Brain pericyte (primary cell): ENCODE measurements at places on chromosomes 2 and 18.

GRCh38 chr2:127085317-127085681 is 21.7 kb downstream of the BIN1 start:
- no peak for DNase-seq

DNA sequence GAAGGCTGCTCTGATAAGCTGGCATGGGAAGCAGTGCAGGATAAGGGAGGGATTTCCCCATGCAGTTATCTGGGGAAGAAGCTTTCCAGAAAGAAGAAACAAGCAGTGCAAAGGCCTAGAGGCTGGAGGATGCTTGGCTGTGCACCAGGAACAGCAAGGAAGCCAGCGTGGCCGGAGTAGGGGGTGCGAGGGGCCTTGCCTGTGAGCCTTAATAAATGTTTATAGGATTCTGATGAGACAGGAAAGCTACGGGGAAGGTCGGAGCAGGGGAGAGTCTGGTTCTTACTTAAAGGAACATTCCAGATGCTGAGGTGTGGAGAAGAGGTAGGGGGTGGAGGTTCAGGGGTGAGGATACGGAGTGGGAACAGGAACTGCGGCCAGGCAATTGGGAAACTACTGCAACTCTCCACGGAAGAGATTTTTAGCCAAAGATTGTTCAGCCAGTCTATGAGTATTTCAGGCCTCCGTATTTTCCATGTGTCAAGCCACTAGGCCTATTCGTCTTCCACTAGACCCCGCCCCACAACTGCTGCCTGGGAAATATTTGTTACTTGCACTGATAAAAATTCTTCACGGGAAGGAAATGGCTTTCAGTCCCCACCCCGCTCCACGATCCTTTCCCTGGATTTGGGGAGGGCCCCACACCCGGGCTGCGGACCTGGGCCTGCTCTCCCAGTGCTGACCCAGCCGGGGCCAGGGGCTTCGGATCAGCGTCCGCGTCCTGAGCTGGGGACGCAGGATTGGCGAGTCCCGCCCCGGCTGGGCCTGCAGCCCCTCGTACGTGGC is 516 bp downstream of the EIF2AK2 start:
- DNase-seq = no peak

- no peak for DNase-seq
These were observed 150.2 kb upstream of the KLHL14 start for GRCh38 chr18:32922951-32923430.

DNA sequence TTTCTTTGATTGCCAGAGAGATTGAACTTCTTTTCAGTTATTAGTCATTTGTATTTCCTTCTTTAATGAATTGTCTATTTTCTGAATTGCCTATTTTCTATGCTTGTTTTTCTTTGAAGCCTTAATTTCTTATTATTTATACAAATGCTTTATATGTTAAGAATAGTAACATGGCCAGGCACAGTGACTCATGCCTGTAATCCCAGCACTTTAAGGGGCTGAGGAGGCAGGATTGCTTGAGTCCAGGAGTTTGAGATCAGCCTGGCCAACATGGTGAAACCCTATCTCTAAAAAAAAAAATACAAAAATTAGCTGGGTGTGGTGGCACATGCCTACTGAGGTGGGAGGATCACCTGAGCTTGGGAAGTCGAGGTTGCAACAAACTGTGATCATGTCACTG is 4.7 kb upstream of the RAB11FIP5 start:
- DNase-seq = no peak

- DNase-seq = no peak
These were observed 51.1 kb downstream of the TNS1 start for GRCh38 chr2:217951521-217952247.

DNA sequence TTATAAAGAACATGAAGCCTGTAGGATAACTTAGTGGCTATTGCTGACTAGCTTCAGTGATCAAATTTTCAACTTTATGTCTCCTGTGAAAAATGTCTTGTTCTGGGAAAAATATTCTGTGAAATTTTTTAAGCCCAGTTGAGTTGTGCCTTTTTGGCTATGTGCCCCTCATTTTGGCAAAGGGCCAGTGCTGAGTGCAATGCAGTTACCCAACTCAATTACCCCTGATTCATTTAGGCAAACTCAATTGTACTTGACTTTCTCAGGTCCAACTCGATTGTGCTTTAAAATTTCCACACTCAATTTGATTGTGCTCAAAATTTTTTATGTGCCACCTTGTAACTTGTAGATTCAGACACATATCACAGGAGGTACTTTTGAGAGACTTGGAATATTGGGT is 548.8 kb upstream of the NRP2 start:
- DNase-seq = no peak

GRCh38 chr18:35938562-35938961 is 33.9 kb upstream of the RMP24 start:
- no peak for DNase-seq

DNA sequence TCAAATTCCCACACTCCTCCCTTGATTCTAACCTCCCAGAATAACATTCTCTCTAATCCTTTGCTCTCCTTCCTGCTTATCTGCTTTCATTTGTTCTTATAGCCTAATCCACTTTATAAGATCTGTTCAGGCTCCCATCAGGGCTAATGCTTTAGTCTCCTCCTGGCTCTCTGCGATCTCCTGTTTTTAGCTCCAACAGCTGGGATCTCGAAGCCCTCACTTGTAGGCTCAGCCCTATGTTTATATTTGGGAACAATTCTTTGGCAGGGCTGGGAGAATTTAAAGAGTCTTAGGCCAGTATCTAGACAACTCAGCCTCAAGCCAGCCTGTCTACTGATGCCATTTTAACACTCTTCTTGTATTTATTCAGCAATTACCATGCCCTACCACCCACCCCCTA is 27.2 kb upstream of the RAPH1 start:
- no peak for DNase-seq

DNA sequence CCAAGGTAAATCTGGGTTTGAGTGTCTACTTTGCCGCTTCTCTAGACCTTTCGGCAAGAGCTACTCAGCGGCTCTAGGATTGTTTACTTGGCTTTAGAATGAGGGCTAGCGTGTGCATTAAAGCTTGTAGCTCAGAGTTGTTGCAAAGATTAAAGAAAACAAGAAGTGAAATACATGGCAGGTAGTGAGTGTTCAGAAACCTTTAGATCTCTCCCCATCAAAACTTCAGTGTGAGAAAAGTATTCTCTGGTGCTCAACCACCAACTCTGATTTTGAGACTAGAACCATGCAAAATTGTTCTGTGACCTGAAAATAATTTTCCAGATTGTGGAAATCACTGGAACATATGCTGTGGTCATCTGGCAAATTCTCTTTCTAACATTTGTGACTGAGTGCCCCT is 512.0 kb downstream of the CMPK2 start:
- no peak for DNase-seq

DNA sequence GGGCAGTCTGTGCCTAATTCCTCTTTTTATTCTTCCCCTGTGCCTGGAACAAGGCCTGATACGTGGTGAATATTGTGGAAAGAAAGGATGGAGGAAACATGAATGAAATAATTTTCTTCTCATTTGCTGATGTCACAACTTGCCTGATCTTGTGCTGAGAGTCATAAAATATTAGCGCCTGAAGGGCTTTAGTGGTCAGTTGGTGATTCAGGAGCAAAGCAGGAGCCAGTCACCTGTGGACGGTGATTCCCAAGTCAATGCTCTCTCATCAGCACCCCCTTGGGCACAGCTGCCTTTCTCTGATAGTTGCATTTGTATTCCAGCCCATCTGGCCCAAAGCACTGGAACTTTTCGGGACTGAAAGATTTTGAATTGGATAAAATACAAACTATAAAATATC is 502.6 kb upstream of the RAB12 start:
- DNase-seq = no peak

GRCh38 chr2:48414640-48414979 is 115.3 kb upstream of the STON1 start:
- no peak for DNase-seq

- no peak for DNase-seq
These were observed 28.2 kb downstream of the BOK start for GRCh38 chr2:241586564-241587264.

DNA sequence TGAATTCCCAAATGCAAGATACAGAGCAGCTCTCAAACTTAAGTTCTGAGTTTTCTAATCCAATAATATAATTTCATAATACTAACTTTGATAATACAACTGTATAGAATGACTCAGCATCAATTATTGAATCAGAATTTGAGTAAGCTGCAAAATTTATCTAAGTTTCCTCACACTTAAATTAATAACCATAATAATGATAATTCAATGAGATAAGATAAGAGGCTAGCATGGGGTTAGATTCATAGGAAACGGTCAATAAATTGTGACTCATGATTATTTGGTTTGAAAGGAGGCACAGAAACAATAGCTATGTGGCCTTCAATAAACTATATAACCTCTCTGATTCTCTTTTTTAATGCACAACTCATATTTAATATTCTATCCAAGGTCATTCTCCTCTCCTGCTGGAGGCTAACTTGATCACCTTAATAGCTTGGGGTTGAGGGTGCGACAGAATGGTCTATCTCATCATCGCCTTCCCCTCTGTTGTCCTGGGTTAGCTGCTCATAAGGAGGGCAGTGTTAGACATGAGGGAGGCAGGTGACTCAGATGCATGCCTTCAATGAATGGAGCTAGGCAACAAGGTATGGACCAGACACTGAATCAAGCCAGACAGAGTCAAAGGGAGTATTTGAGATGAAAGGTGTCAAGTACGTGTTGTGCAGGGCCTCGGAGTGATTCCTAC is 36.2 kb upstream of the BMP10 start:
- DNase-seq = no peak

GRCh38 chr2:170928036-170928823 is 823 bp upstream of the GORASP2 start:
- DNase-seq = no peak

GRCh38 chr18:45856531-45856930 is 31.1 kb downstream of the SIGLEC15 start:
- no peak for DNase-seq

GRCh38 chr18:12686100-12686499 is 16.4 kb downstream of the CEP76 start:
- DNase-seq = no peak

GRCh38 chr2:136239079-136239685 is 121.2 kb upstream of the CXCR4 start:
- DNase-seq = no peak
